ENCODE measurements at places on chromosomes 6 and 20.

- DNase-seq: no peak
Observed at GRCh38 chr6:151087861-151088598, 151.7 kb upstream of the AKAP12 start.

GRCh38 chr6:28764761-28765282, 159.0 kb downstream of the TRIM27 start:
- no peak for DNase-seq

GRCh38 chr20:48698507-48699267, 129.1 kb downstream of the PREX1 start:
- no peak for DNase-seq

GRCh38 chr6:56902641-56903464, 52.1 kb upstream of the BEND6 start:
- DNase-seq: peak; percentile 52
